Stimulated activated CD4-positive, alpha-beta T cell treated with anti-CD3 and anti-CD28 coated beads, Interleukin-4, amount 100 ng/mL, for 4 hours (primary cell): ENCODE measurements at places on chromosomes 5 and 9.

GRCh38 chr5:35371951-35372426 is 141.7 kb upstream of the PRLR start:
- no peak for DNase-seq

DNA sequence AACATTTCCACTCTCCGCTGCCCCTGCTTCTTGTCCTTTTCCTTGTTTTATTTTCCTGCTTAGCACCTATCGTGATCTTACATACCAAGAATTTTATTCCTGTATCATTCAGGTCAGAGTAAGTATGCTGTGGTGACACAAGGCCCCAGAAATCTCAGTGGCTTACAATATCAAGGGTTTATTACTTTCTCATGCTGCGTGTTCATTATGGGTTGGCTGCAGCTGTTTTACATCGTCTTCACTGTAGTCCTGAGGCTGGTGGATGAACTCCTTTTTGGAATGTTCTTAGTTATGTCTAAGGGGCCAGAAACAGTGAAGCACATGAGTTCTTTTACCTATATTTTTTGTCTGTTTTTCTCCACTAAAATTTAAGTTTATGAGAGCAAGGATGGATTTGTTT is 51.2 kb downstream of the FCHO2 start:
- no peak for DNase-seq

DNA sequence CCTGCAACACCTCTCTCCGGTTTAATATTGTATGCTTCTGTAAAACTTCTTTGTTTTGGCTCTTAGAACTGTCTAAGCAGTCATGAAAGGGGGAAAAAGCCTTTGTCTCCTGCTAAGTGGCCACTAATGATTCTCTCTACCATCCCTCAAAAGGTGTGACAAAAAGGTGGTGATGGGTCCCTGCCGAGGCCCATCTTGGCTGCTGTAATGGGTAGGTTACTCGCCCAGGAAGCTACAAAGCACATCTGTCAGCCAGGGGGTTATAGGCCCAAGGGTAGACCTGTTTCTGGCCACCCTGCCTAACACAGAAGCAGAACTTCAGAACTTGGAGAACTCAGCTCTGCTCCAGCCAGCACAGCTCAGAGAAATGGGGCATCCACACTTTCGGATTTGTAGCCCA is 1.6 kb downstream of the FAM219A start:
- DNase-seq: no peak

DNA sequence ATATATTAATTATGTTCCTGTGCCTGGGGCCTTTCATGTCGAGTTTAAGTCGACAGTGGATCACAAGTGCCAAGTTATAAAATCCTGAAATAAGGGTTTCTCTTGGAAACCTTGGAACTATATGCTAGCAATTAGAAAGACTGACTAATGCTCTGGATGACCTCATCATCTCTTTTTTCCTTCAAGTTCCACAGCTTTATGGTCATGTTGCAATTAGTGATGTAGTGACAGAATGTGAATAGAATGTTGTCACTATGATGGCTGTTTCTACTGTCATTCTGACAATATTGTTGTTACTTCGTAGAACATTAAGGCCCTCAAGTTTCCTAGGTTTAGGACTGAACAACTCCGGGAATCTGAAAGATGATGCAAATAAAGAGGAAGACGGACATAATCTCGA is 368.0 kb upstream of the SEMA6A start:
- DNase-seq: no peak

DNA sequence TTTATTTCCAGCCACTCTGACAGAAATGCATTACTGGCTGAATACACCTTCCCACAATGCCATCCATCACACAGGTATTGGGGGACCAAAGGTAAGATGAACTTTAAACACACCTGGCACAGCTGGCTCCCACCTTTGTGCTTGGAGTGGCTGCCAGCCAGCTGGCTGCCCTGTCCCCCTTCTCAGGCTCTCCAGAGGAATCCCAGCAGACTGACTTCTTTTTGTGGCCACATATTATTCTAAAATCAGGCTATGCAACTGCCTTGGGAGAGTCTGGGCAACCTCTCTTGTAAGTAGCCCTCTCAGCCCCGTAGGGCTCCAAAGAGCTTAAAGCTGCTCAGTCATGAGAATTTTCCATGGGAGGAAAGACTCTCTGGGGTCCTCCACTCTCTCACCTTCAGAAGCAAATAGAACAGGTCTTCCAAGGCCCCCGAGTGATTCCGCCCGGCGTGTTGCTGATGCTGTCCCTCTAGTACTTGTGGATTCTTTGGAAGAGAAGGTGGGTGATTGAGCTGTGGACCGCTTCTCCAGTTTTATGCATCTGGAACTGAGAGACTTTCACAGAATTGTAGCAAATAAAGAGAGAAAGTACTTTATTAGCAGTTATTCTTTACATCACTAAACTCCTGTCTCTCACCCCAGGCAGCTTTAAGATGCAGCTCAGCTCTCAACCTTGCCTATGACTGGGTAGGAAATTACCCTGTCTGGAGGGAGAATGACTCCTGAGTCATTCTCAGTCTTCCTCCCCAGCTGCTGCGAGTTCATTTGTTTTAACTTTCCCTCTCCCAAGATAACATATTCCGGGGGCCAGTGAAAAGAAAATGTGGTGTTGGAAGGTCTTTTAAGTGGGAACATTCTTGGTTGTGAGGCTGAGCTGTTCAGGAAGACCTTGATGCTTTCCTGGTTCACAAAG is 159.4 kb upstream of the PITX1 start:
- no peak for DNase-seq

- no peak for DNase-seq
These were observed 115.1 kb upstream of the SHB start for GRCh38 chr9:38183994-38184568.

GRCh38 chr5:5080790-5081189 is 59.3 kb upstream of the ADAMTS16 start:
- DNase-seq: no peak

DNA sequence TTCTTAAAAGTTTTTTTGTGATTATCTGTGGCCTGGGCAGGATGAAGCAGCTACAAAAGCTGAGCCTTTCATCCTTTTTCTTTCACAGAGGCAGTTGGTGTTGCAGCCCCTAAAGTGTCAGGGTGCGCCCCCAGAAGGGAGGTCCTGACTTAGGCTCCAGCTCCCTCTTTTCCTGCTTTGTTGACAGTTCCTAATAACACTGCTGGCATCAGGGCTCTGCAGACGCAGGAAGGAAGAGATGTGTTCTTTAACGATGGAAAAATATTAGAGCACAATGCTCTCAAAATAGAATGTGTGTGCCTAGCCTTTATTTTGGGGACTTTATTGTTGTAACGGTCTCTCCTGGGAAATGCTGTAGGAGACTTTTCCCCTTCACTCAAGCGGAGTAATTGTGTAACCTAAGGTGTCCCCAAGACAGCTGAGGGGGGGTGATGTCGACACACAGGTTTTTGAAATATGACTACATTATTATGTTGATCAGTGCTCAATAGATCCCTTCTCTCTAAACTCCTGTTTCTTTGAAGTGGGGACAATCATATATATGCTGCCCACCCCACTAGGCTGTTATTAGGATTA is 135.6 kb downstream of the SEMA6A start:
- no peak for DNase-seq

GRCh38 chr5:168015506-168015905 is 275.9 kb upstream of the WWC1 start:
- no peak for DNase-seq

- no peak for DNase-seq
These were observed 103.5 kb downstream of the ANGPTL2 start for GRCh38 chr9:127018935-127019334.

DNA sequence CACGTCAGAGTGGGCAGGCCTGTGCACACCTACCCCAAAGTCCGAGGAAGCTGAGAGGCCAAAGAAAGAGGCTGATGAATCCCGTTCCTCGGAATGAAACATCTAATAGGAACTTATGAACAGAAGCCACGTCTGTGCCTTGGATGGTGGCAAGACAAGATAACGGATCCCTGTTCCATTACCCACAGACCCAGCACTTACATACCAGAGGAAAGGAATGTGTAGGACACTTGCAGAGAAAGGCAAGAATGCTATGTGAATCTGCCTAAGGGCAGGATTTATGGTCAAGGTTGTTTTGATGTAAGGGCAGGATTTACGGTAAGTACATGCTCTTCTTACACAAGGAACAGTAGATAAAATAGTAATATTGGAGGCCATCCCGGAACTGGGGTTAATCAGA is 93.2 kb downstream of the WDR41 start:
- DNase-seq: no peak
